ENCODE measurements at places on chromosomes 11 and 22. TPM values are rescaled to one million over a fixed set of nuclear protein-coding genes. Genes with fewer than 3 reads are reported as not detected.

C11orf91 gene
- total RNA-seq: not detected

DNA sequence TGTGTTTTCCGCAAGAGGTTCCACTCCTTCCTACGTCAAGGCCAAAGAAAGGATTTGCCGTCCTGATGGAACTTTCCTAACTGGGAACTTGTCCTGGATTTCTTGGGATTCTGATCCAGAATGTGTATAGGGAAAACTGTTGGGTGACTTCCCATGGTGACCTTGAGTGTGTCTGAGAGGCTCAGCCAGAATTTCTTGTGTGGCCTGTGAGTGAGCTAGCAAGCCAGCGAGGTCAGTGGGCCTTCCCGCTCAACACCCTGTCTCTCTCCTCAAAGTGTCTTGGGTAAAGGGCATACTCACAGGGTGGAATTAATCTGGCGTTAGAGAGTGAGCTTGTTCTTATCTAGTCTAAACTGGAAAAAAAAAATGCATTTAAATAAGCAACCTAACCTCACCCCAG is 20.4 kb downstream of the ZNRF3 start:
- no peak overlapping the region for H3K4me3 ChIP-seq
- no peak overlapping the region for H3K27ac ChIP-seq
- H3K36me3 ChIP-seq: no peaks in the 10 kb centered on the region
- H3K4me1 ChIP-seq: peaks cover 21% of the 10 kb centered on the region
- peaks cover 84% of the 10 kb centered on the region for H3K27me3 ChIP-seq

LARGE1 gene
- total RNA-seq: 1.1 TPM

- no peak within 1 kb of the TSS for H3K4me3 ChIP-seq
- H3K36me3 ChIP-seq: no peaks in the 10 kb centered on the region
- no peak within 1 kb of the TSS for H3K27ac ChIP-seq
- peaks cover 55% of the 10 kb centered on the region for H3K27me3 ChIP-seq
- no peak for DNase-seq
Measured at GRCh38 chr11:17734418-17734911, at the start of gene KCNC1. KCNC1 (plus strand) TSS chr11:17734781; CDS start chr11:17736003, 1,222 bp downstream.

DNA sequence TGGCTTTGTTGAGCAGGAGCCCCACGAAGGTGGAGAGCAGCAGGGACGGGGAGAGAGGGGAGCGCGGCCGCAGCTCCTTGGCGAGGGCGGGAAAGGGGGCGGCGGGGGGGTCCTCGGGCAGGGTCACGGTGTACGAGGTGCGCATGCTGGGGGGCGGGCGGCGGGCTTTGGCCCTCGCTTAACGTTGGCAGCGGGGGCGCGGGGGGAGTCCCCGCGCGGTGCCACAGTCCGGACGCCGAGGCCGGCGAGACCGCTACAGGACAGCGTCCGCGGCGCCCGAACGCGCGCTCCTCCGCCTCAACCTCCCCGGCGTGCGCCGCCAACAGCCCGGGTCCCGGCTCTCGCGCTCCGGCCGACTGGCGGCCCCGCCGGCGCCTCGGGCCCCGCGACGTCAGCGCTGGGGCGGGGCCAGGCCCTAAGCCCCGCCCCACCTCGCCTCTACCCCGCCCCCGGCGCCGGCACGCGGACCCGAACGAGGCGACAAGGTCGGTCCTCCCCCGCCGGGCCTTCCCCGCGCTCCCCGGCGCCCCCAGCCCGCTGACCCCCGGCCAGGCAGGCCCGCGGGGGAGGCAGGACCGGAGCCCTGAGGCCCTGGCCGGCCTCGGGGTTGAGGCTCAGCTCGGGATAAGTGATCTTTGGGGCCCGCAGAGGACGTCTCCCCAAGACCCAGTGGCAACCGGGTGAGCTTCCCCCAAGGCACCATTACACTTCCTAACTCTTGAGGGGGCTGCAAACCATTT is 17.5 kb downstream of the USP2 start:
- H3K36me3 ChIP-seq: no peaks in the 10 kb centered on the region
- DNase-seq: no peak
- peak overlapping the region; percentile 24 for H3K4me3 ChIP-seq
- H3K4me1 ChIP-seq: peaks cover 30% of the 10 kb centered on the region
- no peak overlapping the region for H3K27ac ChIP-seq

- H3K4me3 ChIP-seq: no peak overlapping the region
- no peaks in the 10 kb centered on the region for H3K27me3 ChIP-seq
- peaks cover 64% of the 10 kb centered on the region for H3K36me3 ChIP-seq
Measured at GRCh38 chr11:14835496-14836492, 56.2 kb downstream of the CYP2R1 start.

OR8G5 gene
- not detected for total RNA-seq

NXPE4 gene
- not detected for total RNA-seq
